ENCODE measurements at places on chromosomes 11 and 22.

DNA sequence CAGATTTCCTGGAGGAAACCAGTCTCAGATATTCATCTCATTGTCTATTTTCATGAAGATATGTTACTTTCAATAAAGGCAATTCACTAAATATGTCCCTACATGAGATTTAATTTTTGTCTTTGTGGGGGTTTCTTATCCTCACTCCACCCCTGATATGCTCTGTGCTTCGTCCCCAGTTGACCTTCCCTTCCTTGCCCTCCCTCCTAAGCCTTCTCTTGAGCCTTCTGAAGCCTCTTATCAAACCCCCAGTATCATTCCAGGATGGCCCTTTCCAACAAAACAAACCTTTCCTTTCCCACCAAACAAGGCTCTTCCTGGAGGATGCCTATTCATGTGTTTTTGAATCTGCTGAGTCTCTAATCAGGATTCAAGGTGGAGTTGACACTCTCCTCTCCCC, 44.8 kb downstream of the CSNK2A3 start:
- DNase-seq: no peak

- no peak for DNase-seq
These were observed 14.4 kb downstream of the DNAJB13 start for GRCh38 chr11:73965076-73965763.

DNA sequence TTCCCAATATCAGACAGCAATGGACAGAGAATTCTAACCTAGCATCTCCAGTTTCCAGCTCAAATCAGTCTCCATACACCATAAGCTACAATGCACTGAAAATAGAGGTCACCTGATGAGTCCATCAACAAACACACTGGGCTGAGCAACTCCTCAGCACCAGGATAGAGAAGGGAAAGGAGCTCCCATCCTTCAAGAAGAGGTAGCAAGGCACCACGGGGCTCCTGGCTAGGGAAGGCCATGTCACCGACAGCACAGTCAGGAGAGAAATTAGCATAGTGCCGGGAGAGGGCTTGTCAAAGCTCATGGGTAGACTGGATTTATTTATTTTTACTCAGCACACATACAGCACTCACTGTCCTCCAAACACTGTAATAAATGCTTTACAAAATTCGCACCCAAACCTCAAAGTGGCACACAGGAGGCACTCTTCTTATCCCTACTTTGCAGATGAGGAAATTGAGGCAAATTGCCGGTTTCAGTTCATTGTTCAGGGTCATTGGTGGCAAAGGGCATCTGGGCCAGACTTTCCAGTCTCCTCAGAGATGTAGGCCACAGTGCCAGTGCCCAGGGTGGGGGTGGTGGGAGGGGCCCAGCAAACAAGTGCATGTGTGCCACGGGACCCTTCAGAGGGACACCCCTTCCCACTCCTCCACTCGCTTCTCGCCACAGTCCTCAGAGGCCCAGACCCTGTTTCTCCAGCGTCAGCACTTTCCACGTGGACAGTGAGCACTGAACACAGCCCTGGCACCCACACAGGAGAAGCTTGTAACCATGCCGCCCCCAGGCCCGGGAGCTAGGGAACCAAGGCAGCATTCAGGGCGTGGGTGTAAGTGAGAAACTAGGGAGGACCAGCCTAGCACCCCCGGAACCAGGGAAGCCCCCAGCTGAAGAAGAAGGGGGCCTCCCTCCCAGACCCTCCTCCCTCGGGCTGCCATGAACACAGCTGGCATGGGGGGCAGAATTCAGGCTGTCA, 1417.4 kb downstream of the TBC1D22A start:
- no peak for DNase-seq

- no peak for DNase-seq
These were observed 1475.4 kb downstream of the BRD1 start for GRCh38 chr22:48352086-48352911.

- no peak for DNase-seq
These were observed 19.4 kb downstream of the TUBGCP6 start for GRCh38 chr22:50225200-50225969.

- no peak for DNase-seq
These were observed 18.4 kb downstream of the TMPRSS6 start for GRCh38 chr22:37090920-37091695.

DNA sequence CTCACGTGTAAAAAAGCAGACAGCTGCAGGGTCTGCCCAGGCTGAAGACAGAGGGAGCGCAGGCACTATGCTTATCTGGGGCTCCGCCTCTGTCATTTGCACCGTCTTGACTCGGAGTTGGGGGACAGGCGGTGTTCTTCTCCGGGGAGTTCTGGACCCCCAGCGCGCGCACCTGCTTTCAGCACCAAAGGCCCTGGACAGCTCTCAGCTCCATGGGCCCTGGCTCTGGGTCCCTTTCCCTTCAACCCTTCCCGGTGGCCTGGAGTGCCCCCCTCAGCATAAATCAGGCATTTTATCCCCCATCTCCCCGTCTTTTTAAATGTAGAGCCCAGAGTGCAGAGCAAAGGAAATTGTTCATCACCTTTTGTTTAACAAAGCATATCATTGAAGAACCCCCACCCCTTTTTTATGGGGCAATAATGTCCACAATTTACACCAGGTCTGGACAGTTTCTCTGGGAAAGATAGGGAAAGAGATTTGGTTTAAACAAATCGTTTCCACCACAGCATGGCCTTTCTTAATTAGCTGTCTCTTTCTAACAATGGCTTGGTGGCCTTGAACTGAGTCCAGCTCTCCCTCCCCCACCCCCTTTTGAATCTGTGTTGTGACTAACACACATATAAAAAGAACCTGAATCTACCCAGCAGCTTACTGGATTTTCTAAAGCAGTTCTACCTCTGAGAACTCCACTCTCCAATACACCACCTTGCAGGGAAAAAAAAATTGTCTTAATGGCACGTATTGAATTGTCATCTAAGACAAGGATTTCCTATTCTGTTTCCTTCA, 1.7 kb downstream of the SEZ6L start:
- no peak for DNase-seq

GRCh38 chr22:19168088-19168890, 10.2 kb downstream of the SLC25A1 start:
- no peak for DNase-seq
